ENCODE measurements at places on chromosomes 5 and 9.

DNA sequence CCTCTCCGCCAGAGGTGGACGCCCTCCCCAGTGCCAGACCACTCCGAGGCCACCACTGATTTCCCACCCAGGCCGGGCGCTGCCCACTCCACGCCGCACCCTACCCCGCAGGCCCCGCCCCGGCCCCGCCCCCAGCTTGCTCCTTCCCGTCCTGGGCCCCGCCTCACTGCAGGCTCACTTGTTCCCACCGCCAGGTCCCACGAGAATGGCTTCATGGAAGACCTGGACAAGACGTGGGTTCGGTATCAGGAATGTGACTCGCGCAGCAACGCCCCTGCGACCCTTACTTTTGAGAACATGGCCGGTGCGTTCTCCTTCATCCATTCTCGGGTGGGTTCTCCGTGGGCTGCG is 6.5 kb downstream of the LRRC26 start:
- DNase-seq, result no peak

GRCh38 chr9:125977223-125977622 is 230.1 kb downstream of the PBX3 start:
- no peak for DNase-seq

DNA sequence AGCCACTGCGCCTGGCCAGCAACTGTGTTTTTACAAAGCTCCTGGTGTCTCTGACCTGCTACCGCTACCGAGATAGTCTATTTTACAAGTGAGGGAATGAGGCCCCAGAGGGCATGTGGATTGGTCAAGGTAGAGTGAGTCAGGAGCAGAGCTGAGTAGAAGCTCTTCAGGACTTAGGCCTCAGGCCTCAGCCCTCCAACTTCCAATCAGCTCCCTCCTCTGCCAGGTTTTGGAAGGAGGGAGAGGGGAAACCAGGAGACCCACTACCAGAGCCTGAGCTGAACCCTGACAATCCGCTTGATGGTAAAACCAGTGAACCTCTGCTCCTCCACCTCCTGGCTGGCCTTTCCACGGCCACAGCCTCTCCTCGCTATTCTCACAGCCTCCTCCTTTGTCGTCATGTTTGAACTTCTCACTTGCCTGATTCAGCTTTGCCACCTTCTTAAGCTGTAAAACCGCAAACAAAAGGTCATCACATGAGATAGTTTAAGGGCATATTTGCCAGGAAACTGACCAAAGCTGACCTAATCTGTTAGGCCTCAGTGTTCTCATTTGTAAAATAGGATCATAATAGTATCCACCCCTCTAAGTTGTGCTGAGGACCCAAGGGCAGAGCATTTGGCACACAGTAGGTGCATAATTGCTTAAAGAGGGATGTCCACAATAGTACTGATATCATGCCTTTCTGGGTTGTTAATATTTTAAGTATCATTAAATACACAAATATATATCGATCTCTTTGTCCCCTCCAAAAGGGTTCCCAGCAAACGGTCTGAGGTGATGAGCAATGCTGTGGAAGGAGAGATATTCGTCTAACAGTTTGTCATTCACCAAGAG is 1.7 kb downstream of the TRAF1 start:
- peak; percentile 70 for DNase-seq

DNA sequence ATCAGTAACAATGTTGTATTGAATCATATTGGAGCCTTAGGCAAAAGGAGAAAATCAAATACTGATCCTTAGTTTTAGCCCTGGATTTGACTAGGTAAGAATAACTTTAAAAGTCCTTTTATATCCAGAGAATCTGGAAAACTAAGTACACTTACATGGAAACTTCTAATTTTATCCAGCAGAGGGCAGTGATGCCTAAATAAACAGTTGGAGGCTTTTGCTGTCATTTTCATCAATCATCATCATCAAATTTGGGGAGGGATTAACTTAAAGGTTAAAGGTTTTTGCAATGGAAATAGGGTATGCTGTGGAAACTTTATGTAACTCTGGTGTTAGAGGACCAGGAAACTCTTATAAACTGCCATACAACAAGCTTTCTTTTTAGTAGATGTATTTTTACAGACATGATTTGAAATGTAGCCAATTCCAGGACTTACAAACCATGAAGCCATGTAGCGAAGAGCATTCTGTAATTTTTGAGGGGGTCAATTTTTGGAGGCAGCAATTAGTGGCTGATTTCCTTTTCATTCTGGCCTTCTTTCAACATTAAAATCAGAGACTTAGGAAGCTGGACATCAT is 112.7 kb downstream of the OSTF1 start:
- peak; percentile 61 for DNase-seq

DNA sequence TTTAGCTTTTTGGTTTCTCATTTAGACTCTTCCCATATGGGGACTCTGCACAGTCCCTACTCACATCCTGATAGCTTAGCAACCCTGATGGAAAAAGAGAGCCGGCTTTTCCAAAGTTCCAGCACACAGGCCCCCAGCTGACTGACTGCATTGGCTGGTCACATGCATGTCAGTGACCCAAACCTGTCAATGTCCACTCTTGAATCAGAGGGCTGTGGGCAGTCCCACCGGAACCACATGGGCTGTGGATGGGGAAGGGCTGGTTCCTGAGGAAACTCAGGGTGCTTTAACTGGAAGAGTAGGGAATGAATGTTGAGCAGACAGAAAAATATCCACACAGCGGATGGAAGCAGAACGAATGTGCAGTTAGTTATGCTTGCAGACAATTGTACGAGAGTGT is 136.6 kb downstream of the NSG2 start:
- DNase-seq, result no peak

- DNase-seq, result no peak
Observed at GRCh38 chr5:139872052-139872766, 76.6 kb downstream of the PSD2 start.

Data from CD4-positive, alpha-beta T cell treated with Interleukin-21 for 1 hour (primary cell).